NCI-H2081 treated with DMSO at 0.1 percent for 48 hours (cell line): ENCODE measurements at places on chromosomes 11 and 22.

DNA sequence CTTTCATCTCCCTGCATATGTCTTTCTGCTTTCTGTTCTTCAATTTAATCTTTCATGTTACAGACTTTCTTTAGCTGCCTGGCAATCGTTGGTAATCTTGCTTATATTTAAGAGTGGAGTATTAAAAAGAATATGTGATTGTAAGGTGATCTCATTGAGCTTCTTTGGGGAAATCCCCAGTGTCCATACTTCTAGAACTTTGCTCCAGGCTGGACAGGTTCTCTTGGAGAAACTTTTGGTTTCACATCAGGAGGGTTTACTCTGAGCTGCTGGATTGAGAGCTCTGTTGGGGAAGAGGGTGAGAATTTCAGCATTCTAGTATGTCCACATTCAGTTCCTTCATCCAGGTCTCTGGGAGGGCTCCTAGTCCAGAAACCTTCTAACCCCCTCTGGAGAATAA is 16.1 kb downstream of the LRRC75B start:
- DNase-seq: no peak

DNA sequence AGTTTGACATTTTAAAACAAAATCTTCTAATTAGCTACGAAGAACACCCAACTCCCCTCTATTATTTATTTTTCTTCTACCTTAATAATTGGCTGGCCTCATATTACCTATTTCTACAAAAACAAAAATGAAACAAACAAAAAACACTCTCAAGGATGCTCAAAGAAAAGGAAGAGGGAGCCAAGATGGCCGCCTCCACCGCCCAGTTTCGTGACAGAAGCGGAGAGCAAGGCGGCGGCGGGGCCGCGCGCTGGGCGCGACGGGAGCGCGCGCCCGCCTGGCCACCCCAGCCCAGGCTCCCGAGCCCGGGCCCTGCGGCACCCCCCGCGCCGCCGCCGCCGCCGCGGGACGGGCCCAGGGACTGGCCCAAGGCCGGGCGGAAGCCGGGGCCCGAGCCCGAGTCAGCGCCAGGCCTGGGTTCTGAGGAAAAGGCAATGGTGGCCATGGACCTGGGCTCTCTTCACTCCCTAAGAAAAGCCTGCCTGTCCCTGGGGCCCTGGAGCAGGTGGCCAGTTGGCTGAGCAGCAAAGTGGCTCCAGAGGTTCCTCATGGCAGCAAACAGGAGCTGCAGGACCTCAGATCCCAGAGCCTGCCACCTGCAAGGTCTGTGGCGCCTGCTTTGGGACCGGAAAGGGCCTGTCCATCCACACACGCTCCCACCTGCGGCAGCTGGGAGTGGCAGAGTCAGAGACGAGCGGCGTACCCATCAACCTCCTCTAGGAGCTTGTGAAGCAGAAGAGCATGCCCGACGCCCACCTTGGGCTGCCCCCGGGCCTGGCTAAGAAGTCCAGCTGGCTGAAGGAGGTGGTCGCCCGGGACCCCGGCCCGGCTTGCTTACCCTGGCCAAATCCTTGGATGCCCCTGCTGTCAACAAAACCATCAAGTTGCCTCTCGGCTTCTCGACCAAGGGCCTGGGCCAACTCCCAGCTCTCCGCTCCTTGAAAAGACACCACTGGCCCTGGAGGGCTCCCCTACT is 543.2 kb upstream of the CCDC179 start:
- no peak for DNase-seq

GRCh38 chr11:44572884-44573283 is 7.4 kb downstream of the CD82 start:
- DNase-seq: no peak

DNA sequence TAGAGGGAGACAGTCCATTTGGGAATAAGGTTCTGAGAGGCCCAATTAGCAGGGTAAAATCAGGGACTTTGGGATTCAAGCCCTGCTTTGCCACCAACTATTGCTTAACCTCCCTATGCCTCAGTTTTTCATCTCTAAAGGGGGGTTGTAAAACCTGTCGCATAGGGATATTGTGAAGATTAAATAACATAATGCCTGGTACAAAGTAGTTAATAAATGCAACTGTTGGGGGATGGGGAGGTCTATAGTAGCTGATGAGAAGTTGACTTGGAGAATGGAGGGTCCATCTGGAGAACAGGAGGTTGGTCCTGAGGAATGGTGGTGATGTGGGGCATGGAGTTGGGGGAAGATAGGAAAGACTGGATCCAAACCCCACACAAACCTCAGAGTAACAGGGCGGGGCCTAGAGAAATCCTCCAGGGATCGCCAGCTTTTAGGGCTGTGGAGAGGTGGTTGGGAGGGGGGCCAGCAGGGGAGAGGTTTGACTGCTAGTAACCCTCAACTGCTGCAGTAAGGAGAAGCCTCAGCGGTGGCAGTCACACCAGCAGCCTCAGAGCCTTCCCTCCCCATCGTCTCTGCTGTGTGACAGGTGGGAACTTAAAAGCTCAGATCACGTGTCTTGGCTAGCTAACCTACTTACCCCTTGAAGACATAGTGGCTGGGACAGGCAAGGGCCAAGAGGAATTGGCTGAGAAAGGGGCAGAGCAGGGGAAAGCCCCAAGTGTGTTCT is 1.1 kb upstream of the ABCG4 start:
- no peak for DNase-seq

GRCh38 chr11:128318856-128319474 is 268.4 kb downstream of the ETS1 start:
- no peak for DNase-seq
